ENCODE measurements at places on chromosomes 2 and 18.

- DNase-seq = no peak
Measured at GRCh38 chr18:32418148-32418547, 52.5 kb downstream of the GAREM1 start.

- no peak for DNase-seq
Measured at GRCh38 chr2:145800151-145801091, 1280.5 kb upstream of the ZEB2 start.

DNA sequence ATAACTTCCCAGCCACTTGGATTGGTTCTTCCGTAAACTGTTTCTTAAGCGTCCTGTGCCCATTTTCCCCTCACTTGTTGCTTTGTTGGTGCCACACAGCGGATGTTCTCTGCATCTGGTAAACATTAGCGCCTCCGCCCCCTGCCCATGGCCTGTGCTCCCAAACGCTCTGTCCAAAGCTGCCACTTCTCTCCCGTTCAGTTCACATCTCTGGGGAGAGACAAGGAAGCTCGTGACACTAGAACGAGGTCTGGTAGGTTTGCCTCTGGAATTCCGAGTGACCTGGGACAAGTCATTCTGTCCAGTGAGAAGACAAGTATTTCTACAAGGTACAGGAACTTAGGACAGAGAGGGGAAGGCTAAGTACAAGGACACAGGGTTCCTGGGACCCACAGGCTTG is 9.4 kb downstream of the COPS9 start:
- no peak for DNase-seq

DNA sequence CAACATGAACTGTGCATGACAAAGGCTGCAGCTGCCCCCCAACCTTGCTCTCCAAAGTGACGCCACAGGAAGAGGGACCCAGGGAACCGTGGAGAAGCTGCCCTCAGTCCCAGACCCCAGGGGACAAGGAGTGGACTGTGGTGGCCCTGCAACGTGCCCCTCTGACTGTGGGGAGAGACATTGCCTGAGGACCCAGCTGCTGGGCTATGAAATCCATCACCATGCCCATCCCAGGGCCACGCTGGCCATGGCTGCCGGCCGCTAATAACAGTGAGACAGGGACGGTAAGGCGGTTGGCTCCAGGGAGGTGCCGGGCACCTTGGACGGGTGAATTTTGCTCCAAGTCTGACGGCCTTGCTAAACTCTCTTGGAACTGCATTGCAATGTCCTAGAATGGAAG is 211.3 kb upstream of the HDAC4 start:
- DNase-seq = no peak

Data from cerebellum (tissue), 4 donors.